DMS153 (cell line): ENCODE measurements at places on chromosomes 12 and 14.

GRCh38 chr12:82708061-82708879 lies 21.6 kb downstream of the TMTC2 start:
- no peak for DNase-seq

GRCh38 chr12:1635301-1636095 lies 6.5 kb downstream of the WNT5B start:
- DNase-seq = no peak

GRCh38 chr12:57166971-57167371 lies 19.6 kb upstream of the LRP1-AS start:
- no peak for DNase-seq

DNA sequence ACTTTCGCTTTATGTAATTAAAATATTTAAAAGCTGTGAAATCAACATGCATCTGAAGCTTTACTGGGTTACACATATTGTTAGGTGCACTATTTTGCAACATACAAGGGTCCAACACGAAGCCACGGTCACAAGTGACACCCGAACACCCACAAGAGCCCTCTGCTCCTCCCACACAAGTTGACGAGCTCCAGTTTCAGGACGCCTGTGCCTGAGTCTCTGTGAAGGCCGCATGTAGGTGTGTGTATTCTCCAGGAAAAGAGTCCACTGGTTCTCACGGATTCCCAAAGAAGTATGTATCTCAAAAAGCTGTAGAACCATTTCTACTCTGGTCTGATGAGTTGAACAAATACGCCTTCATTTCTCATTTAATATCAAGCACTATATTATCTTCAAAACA lies 12.0 kb downstream of the SLC15A4 start:
- DNase-seq = no peak
